ENCODE measurements at places on chromosomes 3 and 15.

DNA sequence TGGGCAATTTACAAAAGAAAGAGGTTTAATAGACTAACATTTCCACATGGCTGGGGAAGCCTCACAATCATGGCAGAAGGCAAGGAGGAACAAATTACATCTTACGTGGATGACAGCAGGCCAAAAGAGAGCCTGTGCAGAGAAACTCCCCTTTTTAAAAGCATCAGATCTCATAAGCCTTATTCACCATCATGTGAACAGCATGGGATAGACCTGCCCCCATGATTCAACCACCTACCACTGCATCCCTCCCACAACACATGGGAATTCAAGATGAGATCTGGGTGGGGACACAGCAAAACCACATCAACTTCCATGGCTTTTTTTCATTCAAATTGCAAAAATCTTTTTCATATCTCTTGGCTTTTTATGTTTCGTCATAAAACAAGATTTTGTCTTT lies 67.6 kb upstream of the GADL1 start:
- no peak for DNase-seq

GRCh38 chr3:187798126-187798525 lies 52.9 kb upstream of the BCL6 start:
- DNase-seq = no peak

DNA sequence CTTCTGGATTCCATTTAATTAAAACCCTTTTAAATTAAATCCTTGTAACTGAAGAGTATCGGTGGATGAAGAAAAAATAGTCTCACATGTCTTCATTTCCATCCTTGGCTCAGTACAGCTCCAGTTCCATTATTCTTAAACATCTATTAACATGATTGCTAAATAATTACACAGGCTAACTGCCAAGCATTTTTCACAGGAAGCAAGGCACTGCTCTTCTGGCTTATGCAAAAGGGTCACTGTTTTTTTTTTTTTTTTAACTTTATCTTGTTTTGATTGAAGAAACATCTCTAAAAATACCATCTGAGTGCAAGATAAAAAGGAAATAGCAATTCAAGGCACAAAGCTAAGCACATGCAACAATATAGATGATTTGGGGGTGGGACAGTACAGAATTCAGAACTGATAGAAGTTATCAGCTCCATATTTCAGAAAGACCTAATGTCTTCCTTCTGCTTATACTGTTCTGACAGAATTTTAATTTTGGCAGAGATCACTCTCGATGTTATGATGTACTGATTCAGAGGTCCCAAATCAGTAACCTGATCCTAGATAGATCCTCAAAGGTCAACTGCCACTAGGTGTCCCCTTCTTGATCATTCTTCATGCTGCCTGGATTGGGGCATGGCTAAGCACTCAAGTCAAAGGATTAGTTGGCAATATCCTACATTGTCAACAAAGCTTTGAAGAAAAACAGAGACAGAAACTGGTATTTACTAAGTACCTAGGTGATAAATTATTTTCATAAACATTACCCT lies 57.8 kb upstream of the ACTC1 start:
- DNase-seq = no peak

- no peak for DNase-seq
Observed at GRCh38 chr3:98376631-98377030, 13.8 kb upstream of the OR5K3 start.

- DNase-seq = no peak
Observed at GRCh38 chr15:50107157-50107556, 11.9 kb downstream of the ATP8B4 start.

- no peak for DNase-seq
Observed at GRCh38 chr3:47323431-47324277, 40.9 kb downstream of the KLHL18 start.

- DNase-seq = no peak
Observed at GRCh38 chr3:138578961-138579574, 15.0 kb downstream of the CEP70 start.

DNA sequence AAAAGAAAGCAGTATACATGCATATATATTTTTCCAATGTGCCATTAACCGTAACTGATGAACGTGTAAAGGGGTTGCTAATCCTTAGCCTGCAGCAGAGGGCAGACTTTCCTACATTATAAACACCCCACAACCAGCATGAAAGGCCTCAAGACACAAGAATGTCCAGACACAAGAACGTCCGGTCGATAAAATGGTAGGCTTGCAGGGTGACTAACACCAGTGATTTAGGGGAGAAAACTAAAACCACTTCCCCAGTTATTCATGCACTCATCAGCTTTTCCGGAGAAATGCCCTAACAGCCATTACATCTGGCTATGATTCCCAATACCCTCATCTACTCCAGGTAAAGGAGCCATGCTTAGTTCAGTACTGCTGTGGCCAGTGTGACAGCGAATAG lies 57.4 kb downstream of the LRTM1 start:
- no peak for DNase-seq

DNA sequence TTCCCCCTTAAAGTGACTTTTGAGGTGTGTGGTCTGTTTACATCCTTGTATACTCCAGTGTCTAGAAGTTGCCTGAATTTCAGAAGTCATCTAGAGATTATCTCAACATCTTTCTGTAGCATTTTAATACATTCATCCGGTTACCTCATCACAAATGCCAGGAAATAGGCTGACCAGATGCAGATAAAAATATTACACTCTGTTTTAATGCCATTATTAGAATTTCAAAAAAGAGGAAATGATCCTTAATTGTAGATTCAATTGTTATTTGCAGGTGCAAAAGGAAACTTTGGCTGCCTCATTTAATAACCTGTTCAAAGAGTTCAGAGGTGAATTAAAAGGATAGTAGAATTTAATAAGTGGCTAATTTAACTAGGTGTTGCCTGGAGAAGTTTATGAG lies 290.9 kb downstream of the C3orf38 start:
- DNase-seq = no peak

- no peak for DNase-seq
Observed at GRCh38 chr3:45088543-45089358, 57.4 kb downstream of the CDCP1 start.

- DNase-seq = no peak
Observed at GRCh38 chr15:38474155-38474757, 20.3 kb downstream of the FAM98B start.

DNA sequence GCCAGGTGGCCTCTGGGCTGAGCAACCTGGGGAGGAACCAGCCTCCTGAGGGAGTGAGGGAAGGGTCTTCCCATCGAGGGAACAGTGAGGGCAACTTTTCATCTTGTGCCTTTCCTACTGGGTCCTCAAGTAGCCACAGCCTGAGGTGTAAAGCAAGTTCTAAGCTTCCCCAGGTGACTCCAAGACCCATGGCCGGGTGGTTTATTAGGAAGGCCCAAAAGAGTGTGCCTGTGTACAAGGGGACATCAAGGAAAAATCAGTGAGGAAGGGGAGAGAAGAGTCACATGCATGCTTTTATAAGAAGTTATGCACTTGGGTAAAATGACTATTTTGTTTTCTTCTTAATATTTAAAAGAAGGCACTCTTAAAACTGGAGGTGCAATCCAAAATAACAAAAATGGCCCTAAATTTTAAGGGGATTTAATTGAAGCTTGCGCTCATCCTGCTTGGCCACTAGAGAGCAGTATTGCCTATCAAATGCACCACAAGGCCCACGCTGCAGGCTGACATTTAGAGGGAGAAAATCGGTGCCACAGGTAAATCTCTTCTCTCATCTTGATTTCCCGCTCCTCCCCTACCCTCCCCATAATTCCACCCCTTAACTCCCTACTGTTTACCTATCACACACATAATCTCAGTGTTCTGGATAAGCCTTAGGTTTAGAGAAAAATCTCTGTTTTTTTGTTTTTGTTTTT lies 6.7 kb downstream of the NANOGP8 start:
- no peak for DNase-seq

DNA sequence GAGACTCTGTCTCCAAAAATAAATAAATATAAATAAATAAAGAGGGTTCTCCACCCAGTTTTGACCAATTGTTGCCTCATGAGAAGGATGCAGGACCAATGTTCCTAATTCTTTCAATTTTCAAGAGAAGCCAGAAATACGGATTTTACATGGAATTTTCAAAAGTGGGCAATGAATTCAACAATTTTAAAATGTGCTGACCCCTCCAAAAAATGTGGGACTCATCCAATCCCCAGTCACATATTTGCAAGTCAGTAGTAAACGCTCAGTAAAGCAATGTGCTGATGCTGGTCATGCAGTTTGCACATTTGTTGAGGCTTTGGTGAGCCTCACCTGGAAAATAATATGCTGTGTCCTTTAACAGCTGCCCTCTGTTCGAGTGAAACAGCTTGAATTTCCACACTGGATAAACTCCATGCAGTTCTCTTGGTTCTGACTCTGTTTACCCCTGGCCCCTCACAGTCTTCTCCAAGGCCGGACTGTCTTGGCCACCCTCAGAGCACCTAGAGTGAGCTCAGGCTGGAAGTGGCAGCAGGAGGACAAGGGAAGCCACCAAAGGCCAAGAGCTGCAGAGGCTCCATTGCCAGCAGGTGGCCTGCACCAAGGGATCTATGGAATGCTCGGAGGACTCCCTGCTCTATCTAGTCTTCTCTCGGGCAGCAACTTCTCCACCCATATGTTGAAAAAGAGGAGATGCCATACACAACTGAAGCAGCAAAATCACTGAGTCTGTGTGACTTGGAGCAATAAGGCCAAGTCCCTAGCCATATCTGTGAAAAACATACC lies 246.8 kb downstream of the UACA start:
- DNase-seq = no peak

All from stimulated activated CD4-positive, alpha-beta T cell treated with anti-CD3 and anti-CD28 coated beads, Interleukin-15, amount 100 ng/mL, for 1 hour (primary cell).